ENCODE measurements at places on chromosomes 6 and 20.

- DNase-seq: no peak
Measured at GRCh38 chr6:15131651-15132061, 114.2 kb upstream of the JARID2 start.

DNA sequence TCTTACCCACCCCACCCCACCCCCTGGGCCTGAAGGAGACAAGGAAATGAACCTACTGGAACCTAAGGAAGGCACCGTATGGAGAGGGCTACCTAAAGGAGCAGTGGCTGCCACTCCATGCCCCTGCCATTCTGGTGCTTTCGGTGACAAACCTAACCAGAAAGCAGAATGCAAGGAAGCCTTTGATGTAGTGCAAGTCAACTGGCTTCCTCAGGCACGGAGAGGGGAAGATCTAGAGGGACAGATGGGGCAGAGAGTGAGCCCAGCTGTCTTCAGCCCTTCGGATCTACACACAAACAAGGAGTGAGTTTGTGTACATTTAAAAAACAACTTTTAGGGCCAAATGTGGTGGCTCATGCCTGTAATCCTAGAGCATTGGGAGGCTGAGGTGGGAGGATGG is 39.5 kb downstream of the PPP1R16B start:
- no peak for DNase-seq

DNA sequence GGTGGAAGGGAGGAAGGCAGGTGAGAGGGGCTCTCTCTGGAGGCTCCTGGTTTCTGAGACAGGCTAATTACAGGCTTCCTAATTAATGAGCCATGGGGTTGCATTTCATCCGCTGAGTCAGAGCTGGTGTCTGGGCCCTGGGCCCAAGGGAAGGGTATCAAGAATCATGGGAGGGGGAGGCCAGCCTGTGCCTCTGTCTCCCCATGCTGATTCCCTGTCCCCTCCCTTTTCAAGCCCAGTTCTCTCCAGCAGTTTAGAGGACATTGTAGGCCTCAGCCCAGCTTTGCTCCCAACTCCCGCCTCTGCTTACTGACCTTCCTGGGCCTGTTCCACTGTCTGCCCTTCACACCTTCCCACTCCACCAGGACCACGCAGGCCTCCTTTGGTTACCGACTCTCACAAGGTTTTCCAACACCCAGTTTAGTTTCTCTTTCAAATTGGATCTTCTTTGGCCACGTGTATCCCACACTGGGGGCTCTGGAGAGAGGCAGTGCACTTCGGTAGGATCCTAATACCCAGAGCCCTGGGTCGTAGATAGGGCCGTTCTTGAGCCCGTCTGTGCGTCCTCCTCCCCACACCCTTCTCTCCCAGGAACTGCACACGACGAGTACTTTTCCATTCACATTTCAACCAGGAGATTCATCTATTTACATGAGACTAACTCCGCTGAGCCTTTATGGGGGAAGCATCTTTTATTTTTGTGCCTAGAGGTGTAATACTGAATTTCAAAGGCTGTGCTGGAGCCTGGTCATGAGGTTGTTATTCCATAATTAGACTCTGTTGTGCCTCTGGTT is 18.2 kb upstream of the AVP start:
- DNase-seq: no peak

DNA sequence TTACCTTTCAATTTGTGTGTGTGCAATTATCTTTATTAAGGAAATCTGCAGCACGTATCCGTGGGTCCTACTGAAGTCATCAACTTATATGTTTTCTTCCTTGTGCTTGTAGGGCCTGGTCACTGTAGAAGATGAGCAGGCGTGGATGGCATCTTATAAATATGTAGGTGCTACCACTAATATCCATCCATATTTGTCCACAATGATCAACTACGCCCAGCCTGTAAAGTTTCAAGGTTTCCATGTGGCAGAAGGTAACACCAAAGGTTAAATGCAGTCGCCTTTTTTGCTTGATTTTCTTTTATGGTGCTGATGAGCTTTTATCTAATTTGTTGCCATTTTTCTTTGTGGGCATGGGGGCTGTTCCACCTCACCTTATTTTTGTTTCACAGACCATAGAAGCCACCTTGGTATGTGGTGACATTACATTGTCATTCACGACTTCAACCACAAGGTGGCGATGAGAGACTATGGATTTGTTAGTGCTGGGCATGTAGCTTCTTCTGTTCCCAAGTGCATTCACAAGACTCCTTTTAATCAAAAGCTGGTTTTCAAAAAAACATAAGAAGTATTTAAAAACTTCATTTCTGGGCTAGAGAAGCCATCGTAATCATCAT is 106.5 kb upstream of the LAMP5 start:
- DNase-seq: no peak

- DNase-seq: no peak
Measured at GRCh38 chr6:22363714-22364239, 66.9 kb upstream of the PRL start.

DNA sequence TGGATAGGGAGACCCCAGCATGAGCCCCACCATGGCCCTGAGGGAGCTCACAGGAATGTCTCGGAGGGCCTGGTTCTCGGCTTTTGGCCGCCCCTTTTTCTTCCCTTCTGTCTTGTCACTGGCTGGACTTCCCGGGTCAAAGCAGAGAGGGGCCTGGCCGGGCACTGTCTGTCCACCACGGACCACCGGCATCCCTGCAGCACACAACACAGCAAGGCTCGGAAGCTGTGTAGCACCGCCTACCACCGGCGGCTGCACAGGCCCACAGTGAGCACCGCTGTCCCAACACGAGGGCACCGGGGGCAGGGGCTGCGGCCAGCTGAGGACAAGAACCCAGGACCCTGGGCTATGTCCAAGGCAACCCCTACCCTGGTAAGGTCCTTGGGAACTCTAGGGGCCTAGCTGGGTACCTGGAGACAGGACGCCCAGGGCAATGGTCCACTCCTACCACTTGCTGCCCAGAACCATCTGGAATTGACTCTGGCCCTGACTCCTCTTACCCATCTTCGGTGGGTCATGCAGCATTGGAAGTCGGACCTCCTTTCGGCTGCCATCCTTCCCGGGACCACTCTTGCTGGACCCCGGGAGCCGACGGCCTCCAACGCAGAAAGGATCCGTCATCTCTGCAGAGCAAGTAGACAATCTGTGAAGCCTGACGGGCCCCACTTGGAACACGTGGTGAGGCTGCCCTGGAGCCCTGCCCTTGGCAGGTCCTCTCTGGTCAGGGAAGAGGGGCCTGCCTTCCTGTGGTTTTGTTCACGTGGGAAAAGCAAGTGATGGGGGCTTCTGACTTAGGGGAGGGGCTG is 2.2 kb downstream of the ZNF512B start:
- no peak for DNase-seq

Measured in esophagus squamous epithelium (tissue), 5 donors.